ENCODE measurements at places on chromosomes 13 and 19.

DNA sequence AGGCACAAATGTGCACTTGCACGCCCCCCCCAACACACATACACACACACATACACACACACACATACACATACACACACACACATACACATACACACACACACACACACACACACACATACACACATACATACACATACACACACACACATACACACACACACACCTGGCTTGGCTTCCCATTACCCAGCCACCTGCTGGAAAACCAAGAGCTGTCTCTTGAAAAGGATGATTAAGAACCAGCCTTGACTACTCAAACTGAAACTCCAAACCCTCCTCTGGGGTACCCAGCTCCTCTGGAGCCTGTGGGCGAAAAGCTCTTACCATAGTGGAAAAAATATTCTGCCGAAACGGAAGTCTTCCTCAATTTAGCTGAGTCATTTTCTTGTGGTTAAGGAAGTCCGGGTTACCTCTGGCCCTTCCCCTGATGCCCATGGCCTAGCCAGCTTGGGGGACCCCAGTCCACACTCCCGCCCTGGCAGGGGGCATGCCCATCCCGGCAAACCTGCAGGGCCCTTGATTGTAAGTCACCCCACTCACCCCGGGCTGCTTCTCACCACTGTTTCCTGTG, 21.9 kb downstream of the CEBPA start:
- no peak for DNase-seq

- DNase-seq, result no peak
Measured at GRCh38 chr19:4284176-4284958, 5.3 kb downstream of the SHD start.

DNA sequence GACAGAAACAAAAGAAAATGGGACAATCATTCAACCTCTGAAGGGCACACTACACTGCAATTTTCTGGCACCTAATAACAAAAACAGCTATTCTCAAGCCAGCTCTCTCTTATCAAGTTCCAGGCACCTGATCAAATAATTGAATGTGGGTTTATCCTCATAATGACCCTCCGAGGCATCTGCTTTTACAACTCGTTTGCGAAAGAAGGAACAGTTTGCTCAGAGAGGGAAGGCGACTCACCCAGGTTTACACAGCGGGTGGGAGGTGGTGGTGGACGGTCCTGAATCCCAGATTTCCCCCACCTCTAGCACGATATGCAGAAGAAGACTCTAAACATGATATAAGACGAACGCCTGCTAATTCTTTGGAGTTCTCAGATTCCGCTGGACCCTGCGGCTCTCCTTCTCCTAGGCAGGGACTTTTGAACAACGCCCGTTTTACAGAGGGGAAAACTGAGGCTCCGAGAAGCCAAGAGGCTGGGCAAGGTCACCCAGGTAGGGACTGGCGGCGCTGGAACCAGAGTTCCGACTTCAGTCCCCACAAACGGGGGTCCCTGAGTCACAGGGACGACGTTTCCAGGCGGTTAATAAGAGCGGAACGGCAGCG, 641 bp downstream of the SGTA start:
- DNase-seq, result no peak

DNA sequence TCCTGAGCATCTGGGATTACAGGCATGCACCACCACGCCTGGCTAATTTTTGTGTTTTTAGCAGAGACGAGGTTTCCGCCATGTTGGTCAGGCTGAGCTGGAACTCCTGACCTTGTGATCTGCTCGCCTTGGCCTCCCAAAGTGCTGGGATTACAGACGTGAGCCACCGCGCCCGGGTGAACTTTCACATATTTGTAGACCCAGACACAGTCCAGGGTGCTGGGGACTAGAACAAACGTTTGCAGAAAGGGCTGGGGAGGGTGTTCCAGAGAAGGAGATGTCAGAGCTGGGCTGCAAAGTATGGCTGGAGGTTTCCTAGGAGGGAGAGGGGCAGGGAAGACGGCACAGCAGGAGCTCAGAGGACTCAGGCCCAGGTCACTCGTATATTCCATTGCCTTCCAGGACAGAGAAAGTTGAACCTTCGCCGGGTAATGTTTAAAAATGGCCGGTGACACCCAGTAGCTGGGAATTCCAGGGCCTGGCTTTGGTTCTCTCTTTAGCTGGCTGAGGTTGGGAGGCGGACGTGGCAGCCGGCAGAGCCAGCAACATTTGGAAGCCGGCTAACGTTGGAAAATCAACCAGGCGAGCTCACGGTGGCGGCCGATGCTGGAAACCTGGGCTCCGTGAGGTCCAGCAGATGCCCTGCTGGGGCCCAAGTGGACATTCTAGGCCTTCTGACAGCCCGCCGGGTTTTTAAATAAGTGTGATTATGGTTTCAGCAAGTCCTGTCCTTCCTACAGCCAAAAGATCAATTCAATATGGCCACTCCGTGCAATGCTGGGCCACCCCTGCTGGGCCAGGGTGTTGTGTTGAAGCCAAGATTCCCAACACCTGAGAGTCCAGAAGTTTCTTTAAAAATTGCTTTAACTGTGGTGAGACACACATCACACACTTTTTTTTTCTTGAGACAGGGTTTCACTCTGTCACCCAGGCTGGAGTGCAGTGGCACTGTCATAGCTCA, 41.5 kb downstream of the NFIC start:
- DNase-seq, result no peak

DNA sequence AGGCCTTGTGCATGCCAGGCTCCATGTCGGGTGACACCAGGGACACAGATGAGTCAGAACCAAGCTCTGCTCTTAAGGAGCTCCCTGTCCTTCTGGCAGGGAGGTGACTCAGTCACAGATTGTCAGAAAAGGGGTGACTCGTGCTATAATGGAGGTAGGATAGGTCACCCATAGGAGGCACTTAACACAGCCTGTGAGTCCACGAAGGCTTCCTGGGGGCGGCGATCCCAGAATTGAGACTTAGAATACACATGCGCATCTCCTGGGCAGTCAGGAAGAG, 19.6 kb downstream of the FUZ start:
- DNase-seq, result no peak

DNA sequence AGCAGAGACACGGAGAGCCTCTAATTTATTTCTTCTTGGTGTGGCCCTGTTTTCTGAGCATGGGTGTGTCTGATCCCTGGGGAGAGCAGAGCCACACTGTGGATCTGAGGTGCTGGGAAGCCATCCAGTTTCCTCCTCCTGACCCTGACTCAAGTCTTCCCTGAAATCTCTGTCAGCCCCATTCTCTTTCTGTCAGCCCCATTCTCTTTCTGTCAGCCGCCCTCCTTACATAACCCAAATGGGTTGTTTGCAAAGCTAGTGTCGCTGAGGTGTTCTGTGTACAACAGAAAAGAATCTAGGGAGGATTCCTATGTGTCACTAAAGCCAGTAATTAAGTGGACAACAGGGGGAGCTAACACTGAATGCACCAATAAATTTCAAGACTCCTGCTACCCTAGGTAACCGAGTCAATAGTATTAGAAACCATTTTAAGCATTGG, 50.2 kb downstream of the LRCH1 start:
- no peak for DNase-seq

DNA sequence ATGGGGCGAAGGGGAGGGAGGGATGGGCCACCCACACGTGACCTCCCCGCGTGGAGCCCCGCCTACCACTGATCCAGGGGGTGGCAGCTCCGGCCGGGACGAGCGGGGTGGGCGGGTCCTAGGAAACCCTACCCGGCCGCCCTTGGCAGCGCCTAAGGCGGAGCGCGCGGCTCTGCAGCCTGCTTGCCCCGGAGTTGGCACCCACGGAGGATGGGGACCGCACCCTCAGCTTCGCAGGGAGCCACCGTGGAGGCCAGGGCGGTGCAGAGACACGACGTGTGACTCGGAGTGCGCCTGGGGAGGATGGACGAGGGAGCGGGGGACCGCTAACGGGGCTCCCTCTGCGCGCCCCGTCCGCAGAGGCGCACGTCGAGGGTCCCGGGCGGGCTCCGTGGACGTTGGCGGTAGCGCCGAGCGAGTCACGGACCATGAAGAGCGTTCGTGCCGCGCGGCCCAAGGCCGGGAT, at the start of gene RGS9BP:
Gene RGS9BP (plus strand): TSS at position 129 of the 466 bp plus-strand sequence. CDS start 416 bp downstream, outside the sequence.
- no peak for DNase-seq

- no peak for DNase-seq
Measured at GRCh38 chr13:81223778-81224177, 882.9 kb upstream of the SPRY2 start.

DNA sequence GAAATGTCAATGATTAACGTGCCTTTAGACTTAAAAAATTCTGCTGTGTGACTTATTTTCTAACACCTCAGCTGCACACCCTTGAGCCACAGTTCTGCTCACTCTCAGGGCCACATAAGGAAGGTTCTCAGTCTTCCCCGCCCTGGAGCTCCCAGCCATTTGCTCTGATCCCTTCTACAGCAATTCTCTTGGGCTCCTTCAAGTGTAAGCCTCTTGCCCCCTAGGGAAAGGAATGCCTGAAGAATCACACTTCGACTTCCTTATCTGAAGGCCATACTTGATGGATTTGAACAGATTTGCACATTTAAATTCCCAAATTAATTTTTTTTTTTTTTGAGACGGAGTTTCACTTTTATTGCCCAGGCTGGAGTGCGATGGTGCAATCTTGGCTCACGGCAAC, 44.2 kb downstream of the RASA3 start:
- no peak for DNase-seq

GRCh38 chr13:91269237-91269636, 78.2 kb upstream of the MIR17HG start:
- no peak for DNase-seq

DNA sequence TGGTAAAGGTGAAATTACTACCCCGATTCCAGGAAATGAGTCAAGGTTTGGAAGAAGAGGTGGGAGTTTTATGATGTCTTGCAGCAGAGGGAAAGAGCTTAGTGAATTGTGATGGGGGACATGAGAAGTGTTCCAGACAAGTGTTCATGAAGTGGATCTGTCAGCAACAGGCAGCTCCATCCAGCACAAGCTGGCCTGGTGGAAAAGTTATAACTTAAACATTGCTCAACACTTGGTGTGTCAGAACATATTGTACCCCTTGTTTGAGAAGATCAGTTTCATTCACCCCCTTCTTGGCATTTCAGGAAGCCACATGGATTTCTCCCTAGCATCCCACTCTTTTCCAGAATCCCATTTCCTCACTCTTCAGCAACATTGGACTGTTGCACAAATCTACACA, 222.0 kb downstream of the B3GLCT start:
- DNase-seq, result no peak

GRCh38 chr19:772730-773436, 22.0 kb downstream of the MISP start:
- no peak for DNase-seq

DNA sequence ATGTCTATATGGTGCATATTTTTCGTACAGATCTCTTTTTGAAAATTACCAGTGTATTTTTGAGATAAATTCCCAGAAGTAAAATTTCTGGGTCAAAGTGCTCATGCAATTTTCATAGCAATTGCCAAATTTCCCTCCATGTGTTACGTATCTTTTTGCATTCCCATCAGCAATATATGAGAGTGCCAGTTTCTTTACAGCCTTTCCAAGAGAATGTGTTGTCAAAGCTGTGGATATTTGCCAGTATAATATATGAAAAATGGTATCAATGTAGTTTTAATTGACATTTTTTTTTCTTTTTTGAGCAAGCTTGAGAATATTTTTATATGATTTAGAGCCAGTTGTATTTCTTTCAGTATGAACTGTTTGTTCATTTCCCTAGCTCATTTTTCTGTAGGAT, 399.0 kb upstream of the KLF12 start:
- no peak for DNase-seq

DNA sequence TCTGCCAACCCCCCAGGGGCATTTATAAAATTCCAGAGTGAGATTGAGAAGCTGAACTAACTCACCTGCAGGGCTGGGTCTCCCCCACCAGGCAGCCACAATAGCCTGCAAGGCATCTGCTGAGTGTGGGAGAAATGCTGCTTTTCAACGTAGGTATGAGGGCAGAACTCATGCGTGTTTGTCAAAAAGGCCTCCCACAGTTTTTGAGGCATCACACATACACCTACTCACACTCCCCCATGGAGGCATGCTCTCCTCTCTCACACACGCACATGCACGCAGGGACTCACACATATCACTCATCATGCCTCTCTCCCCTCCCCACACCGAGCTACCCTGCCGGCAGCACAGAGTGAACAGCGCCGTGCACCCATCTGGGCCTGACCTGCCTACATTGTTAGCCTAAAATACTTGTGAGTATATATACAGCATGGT, 390.5 kb downstream of the FGF9 start:
- peak; percentile 26 for DNase-seq

GRCh38 chr13:34567597-34567996, 374.5 kb upstream of the NBEA start:
- no peak for DNase-seq

GRCh38 chr13:36571444-36571843, 102.4 kb upstream of the SERTM1 start:
- no peak for DNase-seq

GRCh38 chr13:48222358-48223301, 10.4 kb upstream of the ITM2B start:
- DNase-seq, result no peak

GRCh38 chr13:94322925-94323763, 156.3 kb downstream of the DCT start:
- DNase-seq, result no peak

- no peak for DNase-seq
Measured at GRCh38 chr19:35963514-35963913, 27.3 kb downstream of the LRFN3 start.

GRCh38 chr19:49418511-49418910, 4.7 kb downstream of the PTH2 start:
- DNase-seq, result no peak

- DNase-seq, result no peak
Measured at GRCh38 chr19:5851302-5851701, at the start of gene FUT3. FUT3 (minus strand) TSS chr19:5851449.

GRCh38 chr19:14161305-14161704, 24.9 kb upstream of the ASF1B start:
- no peak for DNase-seq

- no peak for DNase-seq
Measured at GRCh38 chr13:37418490-37418889, 180.1 kb downstream of the POSTN start.

GRCh38 chr19:20197747-20198146, 30.7 kb downstream of the ZNF486 start:
- no peak for DNase-seq

- no peak for DNase-seq
Measured at GRCh38 chr19:19259741-19260140, 13.4 kb downstream of the TM6SF2 start.

- DNase-seq, result no peak
Measured at GRCh38 chr19:51903192-51903591, 1.6 kb downstream of the ZNF649 start.

- DNase-seq, result no peak
Measured at GRCh38 chr19:46722004-46722380, 5.1 kb upstream of the PRKD2 start.

DNA sequence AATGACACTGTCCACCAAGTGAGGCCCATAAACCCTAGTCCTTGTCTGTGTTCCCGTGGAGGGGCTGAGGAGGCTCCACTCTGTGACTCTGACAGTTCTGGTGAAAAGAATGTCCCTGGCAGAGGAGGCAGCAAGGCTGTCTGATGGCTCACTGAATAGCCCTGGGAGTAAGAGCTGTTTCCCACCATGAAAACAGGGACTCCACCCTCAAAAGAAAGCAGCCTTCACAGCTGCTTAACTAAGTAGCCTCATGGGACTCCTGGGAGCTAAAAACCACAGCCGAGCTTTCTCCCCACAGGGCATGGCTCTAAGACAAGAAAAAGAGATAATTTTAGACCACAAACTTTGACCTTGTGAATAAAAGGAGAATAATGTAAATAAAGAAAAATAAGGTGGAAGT, 135.1 kb upstream of the FRY start:
- DNase-seq, result no peak

- no peak for DNase-seq
Measured at GRCh38 chr19:2227415-2228156, 8.5 kb downstream of the PLEKHJ1 start.

Measured in stimulated activated CD8-positive, alpha-beta memory T cell treated with anti-CD3 and anti-CD28 coated beads, Interleukin-15, amount 100 ng/mL, for 24 hours (primary cell).